Uterine smooth muscle cell (primary cell): ENCODE measurements at places on chromosomes 1 and 21. TPM values are rescaled to one million over a fixed set of nuclear protein-coding genes. Genes with fewer than 3 reads are reported as not detected.

FMO3 gene
- total RNA-seq, result 0.25 TPM in 1 of 2 replicates, not detected in the other

OR2L5 gene
- under 0.01 and 0.12 TPM in 2 replicates for total RNA-seq

ACAP3 gene
- 38.2 and 64.0 TPM in 2 replicates for total RNA-seq

OR2AK2 gene
- total RNA-seq, result 0.25 TPM in 1 of 2 replicates, not detected in the other

DENND2C gene
- 1.6 and 1.9 TPM in 2 replicates for total RNA-seq
